Endothelial cell (in vitro differentiated cells): ENCODE measurements at places on chromosomes 12 and 14.

GRCh38 chr14:20620798-20621478 lies 20.6 kb downstream of the OR6S1 start:
- no peak for DNase-seq

DNA sequence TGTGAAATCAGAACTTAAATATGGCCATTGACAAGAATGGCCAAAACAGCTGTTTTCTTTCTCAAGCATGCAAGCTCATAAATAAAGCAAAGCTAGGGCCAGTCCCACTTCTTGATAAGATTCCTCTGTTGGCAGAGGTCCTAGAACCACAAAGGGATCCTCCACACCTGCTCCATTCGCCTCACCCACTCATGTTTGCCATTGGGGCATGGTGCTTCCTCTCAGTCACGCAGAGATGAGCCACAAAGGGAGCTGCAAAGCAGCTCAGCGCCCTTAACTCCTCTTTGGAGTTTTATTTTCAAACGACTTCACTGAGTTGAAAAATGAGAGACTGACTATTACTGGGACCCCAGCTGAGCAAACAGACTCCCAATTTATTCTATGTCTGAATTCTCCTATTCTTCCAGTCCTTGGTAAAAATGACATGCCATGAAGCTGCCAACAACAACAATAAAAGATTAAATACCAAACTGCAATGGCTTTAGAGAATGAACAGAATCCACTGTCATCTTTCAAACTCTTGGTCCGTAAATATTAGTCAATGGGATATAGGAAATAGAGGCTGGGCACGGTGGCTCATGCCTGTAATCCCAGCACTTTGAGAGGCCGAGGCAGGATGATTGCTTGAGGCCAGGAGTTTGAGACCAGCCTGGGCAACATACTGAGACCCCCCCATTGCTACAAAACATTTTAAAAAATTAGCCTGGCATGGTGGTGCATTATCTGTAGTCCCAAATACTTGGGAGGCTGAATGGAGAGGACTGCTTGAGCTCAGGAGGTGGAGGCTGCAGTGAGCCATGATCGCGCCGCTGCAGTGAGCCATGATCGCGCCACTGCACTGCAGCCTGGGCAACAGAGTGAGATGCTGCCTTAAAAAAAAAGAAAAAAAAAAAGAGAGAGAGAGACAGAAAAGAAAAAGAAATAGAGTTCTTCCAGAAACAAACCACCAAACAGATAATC lies 16.4 kb downstream of the MANSC1 start:
- DNase-seq, result no peak

DNA sequence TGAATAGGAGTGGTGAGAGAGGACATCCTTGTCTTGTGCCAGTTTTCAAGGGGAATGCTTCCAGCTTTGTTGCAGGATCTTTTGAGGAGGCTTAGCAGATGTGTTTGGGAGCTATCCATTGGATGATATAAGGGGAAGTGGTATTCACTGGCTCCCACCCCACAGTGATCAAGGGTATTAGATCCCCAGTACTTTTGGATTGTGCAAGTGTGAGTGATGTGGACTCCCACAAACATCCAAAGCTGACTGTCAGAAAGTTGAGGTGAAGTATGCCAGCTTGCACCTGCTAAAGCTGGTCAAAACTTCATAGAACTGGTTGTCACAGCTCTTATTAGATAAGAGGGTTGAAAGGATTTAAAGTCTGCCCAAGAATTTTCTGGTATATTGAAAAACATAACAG lies 110.1 kb upstream of the BTG1 start:
- no peak for DNase-seq

DNA sequence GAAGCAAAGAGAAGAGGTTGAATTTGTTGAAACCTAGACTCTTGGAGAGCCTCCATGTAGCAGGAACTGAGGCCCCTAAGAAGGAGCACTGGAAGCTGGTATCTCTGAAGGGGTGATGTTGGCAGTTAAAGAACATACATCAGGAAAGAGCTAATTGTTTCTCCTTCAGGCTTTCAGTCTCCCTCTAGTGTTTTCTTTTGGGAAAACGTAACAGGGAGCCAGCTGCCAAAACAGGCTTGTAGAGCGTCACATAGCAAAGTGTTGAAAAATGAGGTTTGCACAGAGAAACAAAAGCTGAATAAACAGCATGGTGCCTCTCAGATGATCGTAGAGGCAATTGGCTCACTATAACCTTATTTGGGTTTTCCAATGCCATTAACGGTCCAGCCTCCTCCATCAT lies 46.9 kb upstream of the CAND1 start:
- peak; percentile 12 for DNase-seq

GRCh38 chr14:99384450-99385417 lies 95.9 kb downstream of the SETD3 start:
- no peak for DNase-seq

- DNase-seq, result no peak
These were observed 247.2 kb upstream of the CCDC196 start for GRCh38 chr14:66238969-66239368.

DNA sequence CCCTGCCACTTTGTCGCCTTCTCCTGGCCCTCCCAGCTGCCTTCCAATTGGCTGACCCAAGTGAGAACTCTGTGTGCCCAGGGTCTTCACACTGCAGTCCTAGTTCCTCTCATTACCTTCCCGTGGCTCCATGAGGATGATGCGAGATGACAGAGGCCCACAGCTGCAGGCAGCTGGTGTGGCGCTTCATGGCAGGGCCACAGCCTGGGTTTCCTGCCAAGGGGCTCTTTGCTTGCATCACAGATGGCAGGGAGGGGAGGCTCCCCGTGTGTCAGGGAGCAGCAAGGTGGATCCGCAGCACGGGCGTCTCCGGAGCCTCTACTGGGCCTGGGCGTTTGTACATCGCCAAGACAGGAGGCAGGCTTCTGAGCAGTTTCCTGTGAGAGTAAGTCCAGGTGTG lies 28.9 kb downstream of the DEGS2 start:
- DNase-seq, result no peak

GRCh38 chr12:6273541-6274230 lies 36.8 kb upstream of the PLEKHG6 start:
- peak; percentile 57 for DNase-seq

- DNase-seq, result no peak
These were observed 103.7 kb upstream of the IFNG-AS1 start for GRCh38 chr12:67885375-67886169.

DNA sequence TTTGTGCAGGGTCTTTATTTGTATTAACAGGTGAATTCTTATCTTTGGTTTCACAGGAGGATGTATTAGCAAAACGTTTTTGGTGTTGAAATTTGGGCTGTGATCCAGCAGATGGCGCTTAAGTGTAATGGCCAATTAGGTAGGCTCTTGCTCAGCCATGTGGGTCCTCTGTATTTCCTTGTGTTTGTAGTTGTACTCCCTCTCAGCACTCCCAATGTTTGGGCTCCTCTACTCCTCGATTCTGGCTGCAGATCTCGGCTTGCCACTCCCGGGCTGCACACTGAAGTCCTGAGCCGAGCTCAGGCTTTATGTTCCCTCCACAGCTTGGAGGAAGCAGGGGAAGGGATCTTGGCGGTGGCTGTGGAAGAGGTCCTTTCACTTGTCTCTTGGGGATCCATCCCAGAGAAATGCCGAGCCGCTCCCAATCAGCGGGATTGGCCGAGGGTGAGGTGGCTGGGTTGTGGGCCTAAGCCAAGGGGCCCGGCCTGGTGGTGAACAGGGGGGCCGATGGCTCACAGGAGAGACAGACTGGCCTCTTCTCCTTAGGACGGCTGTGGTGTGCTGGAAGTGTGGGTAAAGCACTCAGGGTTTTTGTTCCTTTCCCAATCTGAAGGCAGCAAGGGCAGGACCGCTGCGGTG lies 133.7 kb downstream of the AEBP2 start:
- DNase-seq, result peak; percentile 43
